DND-41 (cell line): ENCODE measurements at places on chromosomes 16 and 17.
A peak's percentile ranks its signal among the peaks of the same experiment; 100 is the strongest.

DNA sequence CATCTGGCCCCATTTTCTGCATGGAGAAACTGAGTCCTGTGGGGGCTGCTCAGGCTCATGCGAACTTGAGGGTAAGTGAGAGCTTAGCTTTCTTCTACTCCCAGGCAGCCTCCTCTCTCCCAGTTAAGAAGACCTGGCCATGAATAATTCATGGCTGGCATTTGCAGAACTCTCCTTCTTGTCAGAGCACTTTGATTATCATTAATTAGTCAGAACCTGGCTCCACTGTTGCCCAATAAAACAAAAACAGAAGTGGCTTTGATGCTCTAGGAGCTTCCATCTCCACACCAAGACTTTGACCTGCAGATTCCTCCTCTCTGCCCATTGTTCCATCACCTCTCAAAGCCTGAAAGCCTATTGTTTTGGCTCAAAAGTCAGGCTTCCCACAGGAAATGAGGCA, 45.5 kb upstream of the CDH3 start:
- DNase-seq, result no peak

GRCh38 chr17:66665194-66665593, 169.7 kb upstream of the CACNG5 start:
- no peak for DNase-seq

- peak; percentile 54 for DNase-seq
Observed at GRCh38 chr16:53503991-53504663, 1.1 kb upstream of the AKTIP start.

GRCh38 chr16:84303516-84303915, 8.8 kb downstream of the WFDC1 start:
- no peak for DNase-seq

DNA sequence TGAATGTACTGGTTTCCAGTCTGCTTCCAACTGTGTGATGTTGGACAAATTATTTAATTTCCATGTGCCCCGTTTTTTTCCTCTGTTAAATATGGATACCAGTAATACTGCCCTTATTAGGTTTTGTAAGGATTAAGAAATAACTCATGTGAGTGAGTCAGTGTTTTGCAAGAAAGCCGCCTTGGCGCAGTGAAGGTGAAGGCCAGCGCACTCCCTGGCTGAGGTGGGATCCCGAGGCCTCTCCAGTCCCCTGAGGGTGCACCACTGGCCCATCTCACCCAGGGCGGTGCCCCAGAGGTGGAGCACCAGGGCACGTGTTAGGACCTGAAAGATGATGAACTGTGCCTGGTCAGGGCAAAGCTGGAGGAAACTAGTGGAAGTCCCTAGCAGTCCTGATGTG, 43.5 kb downstream of the PHKB start:
- no peak for DNase-seq
